Right ventricle myocardium superior (tissue), 1 donor: ENCODE measurements at places on chromosomes 5 and 9.

DNA sequence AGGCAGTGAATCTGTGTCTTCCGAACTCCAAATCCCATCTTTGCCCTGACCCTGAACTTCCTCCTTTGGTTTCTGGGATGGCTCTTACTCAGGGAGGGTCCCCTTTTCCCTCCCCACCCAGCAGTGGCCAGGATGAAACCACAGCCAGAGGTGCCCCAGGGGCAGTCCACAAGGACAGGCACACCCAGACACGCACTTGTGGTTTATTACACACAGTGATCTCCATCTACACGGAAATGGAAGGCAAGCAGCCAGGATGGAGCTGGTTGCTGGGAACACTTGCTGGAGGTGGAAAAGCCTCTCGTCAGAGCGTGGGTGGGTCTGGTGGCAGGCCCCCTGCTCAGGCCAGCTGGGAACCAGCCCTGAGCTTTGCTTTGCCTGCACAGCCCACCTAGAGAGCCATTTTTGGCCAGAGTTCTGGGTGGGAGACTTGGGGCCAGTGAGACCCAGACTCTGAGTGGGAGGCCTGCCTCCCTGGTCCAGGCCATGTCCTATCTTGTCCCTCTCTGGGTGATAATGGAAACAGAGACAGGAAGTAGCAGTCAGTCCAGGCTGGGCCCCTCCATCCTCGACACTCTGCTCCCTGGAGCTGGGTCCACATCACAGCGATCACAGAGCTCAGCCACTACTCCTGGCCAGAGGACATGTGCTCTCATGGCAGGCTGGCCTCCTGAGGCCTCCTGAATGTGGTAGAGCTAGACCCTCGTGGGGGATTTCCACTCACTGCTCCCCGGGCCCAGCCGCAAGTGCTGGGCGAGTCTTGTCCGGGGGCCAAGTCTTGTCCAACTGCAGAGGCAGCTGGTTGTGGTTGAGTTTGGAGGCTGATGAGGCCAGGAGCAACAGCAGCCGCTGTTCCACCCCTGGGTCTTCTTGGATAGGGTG, 5.1 kb upstream of the PHYKPL start:
- DNase-seq: peak; percentile 43

- DNase-seq: no peak
Observed at GRCh38 chr5:151254556-151254955, 1.6 kb downstream of the GM2A start.

DNA sequence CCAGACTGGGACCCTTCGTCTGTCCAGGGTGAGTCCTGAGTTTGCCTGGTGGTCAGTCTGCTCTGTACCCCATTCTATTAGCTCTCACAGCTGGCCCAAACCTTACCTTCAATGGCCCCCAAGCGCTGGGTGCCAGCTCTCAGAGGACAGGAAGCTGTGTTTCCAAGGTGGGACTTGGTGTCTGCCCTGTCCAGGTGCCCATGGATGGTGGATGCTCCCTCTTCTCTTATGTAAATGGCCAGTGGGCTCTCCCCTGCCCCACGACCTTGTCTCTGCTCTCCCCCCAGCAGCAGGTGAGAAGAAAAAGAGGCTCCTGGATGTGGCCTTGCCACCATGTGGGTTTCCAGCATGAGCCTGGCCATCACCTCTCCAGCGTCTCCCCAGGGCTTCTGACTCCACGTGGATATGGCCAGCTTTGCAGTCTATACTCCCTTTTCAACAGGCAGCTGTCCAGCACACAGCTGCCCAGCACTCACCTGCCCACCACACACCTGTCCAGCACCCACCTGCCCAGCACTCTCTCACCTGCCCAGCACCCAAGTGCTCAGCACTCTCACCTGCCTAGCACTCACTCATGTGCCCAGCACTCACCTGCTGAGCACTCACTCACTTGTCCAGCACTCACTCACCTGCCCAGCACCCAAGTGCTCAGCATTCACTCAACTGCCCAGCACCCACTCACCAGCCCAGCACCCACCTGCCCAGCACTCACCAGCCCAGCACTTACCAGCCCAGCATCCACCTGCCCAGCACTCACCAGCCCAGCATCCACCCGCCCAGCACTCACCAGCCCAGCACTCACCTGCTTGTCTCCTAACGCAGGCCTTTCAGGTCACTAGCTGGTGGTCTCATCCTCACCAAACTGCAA, 136.2 kb upstream of the IRX2 start:
- DNase-seq: no peak

DNA sequence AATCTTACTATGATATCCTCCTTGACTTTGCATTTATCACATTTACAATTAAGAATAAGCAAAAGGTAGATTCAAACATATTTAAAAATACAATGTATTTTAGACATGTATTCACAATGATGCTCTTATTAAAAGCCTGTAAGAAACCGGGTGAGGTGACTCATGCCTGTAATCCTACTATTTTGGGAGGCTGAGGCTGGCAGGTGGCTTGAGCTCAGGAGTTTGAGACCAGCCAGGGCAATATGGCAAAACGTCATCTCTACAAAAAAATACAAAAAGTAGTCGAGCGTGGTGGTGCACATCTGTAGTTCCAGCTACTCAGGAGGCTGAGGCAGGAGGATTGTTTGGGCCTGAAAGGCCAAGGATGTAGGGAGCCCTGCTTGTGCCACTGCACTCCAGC, 618.4 kb downstream of the CDH18 start:
- DNase-seq: no peak

- no peak for DNase-seq
Observed at GRCh38 chr5:41722359-41722950, 147.8 kb downstream of the OXCT1 start.

- DNase-seq: peak; percentile 67
Observed at GRCh38 chr9:121650217-121651007, 1.0 kb upstream of the DAB2IP start.
